Stimulated activated CD4-positive, alpha-beta T cell treated with anti-CD3 and anti-CD28 coated beads, Interleukin-15, amount 100 ng/mL, for 1 hour (primary cell): ENCODE measurements at places on chromosomes 1 and 21.

GRCh38 chr1:184958554-184959353 is 15.6 kb downstream of the NIBAN1 start:
- no peak for DNase-seq

GRCh38 chr1:215263636-215264035 is 181.1 kb downstream of the KCNK2 start:
- no peak for DNase-seq

DNA sequence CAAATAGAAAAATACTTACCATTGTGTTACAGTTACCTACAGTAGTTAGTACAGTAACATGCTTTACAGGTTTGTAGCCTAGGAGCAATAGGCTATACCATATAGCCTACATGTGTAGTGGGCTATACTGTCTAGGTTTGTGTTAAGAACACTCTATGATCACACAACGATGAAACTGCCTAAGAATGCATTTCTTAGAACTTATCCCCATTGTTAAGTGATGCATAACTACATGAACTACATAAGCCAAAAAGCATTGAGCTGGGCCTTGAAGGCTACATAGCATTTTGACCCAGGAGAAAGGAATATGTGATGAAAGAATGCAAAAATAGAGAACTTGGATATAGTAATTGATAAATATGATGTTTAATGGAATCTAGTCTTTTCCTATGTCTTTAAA is 46.4 kb upstream of the JUN start:
- DNase-seq: no peak

- no peak for DNase-seq
Measured at GRCh38 chr1:161096530-161096929, 1.6 kb upstream of the KLHDC9 start.
